ENCODE measurements at places on chromosomes 12 and 14. TPM values are rescaled to one million over a fixed set of nuclear protein-coding genes. Genes with fewer than 3 reads are reported as not detected.
A peak's percentile ranks its signal among the peaks of the same experiment; 100 is the strongest.

GRCh38 chr14:26414926-26415325, 182.9 kb downstream of the NOVA1 start:
- no peak for DNase-seq

DNA sequence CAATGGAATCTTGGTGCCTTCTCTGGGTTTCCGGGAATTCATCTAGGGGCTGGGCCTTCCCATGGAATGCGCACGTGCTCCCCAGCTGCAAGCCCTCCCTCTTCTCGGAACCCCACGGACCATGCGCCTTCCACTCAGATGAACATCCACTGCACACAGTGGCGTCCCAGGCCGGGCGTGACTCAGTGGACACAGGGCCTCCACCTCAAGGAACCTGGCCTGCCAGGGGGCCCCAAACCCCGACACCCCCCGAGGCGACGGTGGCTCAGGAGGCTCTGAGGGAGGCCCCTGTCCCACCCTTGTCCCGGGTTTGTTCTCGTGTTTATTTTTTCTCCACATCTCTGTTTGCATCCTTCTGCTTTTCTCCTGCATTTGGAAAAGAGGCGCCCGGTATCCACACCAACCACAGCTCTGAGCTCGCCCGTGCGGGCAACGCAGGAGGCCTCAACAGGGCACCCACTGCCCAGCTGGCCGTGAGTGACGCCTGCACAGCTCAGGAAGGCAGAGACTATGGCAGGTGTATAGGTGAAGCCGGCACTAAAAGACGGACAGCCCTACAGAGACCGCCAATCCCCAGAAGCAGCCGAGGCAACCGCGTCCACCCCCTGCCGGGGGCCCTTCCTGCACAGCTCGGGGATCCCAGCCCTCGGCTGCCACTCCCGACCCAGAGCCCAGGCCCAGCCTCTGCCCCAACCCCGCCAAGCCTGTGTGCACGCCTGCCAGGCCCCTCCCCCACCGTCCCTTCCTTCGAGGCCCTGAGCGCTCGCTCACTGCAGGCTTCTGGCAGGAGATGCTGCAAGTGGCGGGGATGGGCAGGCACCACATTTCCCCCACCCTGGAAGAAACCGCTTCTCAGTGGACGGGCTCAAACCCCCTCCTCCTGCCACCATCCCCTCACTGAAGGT, 23.8 kb upstream of the GALNT9 start:
- DNase-seq: no peak

- DNase-seq: no peak
These were observed 171.4 kb downstream of the KITLG start for GRCh38 chr12:88408823-88409222.

DNA sequence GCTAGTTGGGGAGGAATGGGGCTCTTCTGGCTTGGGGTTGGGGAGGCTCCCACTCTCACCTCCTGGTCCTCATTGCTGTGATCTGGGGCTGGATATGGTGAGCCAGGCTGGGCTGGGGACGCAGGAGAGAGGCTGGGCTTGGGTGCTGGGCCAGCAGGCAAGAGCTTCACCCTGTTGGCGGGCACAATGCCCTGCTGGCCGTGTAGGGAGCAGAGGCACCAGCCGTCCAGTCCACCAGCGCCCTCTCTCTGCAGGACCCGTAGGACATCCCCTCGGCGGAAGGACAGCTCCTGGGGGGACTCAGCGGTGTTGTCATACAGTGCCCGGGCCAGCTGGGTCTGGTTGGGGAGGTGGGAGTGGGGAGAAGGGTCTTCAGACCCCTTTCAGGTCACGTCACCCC, 4.5 kb downstream of the EFS start:
- DNase-seq: no peak

Gene SERPINA12
- not detected for total RNA-seq

DNA sequence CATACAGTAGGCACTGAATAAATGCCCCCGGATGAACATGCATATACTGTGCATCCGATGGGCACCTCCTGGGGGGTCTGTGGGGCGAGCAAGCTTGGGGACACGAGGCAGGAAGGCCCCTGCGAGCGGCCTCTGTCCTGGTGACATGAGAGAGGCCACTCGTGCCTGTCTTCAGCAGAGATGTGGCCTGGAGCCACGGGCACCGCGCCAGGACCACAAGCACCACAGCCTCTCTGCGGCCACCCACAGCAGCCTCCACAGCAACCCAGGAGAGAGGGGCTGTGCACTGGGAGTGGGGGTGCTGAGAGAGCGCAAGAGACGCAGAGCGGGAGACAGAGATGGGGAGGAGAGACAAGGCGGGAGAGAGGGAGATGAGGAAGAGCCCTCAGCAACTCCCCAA, 118.5 kb downstream of the RFLNA start:
- DNase-seq: no peak

- no peak for DNase-seq
These were observed 17.7 kb upstream of the PGF start for GRCh38 chr14:74973003-74973653.

Gene SPIC
- not detected for total RNA-seq

- DNase-seq: no peak
These were observed 52.2 kb upstream of the CRACR2A start for GRCh38 chr12:3805077-3805476.

GRCh38 chr14:33956640-33957039, 5.8 kb upstream of the EGLN3 start:
- no peak for DNase-seq

- DNase-seq: peak; percentile 13
These were observed 15.8 kb upstream of the TMEM30B start for GRCh38 chr14:61296719-61297502.

DNA sequence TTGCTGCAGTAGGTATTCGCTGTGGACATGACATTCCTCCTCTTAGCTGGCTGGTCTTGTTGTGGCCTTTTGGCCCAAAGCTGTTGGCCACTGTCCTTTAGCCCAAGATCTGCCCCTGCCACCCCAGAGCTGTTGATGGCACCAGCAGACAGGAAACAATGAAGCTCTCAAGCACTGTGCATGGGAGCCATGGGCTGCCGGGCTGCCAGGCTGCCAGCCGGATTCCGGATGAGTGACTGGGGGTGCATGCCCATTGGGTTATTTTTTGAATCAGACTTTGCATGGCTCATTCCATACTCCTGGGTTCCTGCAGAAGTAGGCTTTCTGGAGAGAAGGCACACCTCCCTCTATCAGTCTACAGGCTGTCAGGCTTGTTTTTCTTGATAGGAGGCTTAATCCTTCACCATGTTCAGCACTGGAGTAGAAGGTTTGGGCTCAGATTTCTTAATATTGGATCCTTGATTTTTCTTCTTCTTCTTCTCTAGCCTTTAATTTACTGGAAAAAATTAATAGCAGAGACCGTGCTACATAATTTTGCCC, 32.4 kb downstream of the MAX start:
- DNase-seq: no peak

Gene TAS2R30
- not detected for total RNA-seq
